ENCODE measurements at places on chromosomes 7 and 10.
A peak's percentile ranks its signal among the peaks of the same experiment; 100 is the strongest.

- no peak for DNase-seq
These were observed 60.9 kb downstream of the TCERG1L start for GRCh38 chr10:131250454-131251145.

GRCh38 chr10:43317422-43317821 is 50.6 kb upstream of the RASGEF1A start:
- no peak for DNase-seq

DNA sequence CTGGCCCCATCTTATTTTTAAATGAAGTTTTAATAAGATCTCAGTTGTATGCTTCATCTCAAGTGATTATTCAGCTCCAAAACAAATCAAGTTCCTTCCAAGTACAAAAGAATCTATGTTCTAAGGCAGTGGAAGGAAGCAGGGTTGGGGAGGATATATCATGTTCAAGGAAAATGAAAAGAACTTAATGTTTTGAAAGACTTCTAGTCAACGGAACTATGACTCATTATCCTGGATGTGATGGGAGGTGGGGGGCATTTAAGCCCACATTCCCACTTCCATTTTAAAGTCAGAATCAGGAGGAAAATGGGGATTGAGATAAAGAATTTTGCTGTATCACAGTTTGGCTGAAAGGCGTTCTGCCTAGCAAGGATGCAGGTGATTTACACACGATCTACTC is 59.4 kb downstream of the FANK1 start:
- DNase-seq, result no peak

DNA sequence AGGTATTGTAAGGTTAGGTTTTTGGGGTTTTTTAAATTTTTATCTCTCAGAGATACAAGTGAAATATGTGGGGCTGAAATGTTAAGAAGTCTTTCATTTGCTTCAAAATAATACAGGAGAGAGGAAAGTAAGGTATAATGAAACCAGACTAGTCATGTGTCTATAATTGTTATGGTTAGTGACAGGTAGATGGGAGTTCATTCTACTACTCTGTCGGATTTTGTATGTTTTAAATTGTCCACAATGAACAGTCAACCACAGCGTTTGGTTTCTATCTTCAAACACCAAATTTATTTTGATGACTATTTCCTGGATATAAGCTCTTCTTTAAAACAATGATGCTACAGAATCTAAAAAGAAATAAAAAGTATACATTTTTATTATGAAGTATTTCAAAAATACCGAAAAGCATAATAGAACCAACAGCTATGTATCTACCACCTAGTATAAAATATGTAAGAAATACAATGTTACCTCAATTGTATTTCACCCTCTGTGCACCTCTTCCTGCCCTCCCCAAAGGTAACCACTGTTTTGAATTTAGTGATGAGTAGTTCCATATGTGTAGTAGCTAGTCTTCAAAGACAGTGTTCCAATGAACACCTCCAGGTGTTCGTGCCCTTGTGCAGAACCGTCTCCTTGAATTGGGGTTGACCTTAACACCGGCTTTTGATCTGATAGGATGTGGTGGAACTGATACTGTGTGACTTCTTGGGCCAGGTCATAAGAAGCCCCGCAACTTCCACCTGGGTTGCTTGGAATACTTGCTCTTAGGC is 74.8 kb upstream of the CDK1 start:
- no peak for DNase-seq

GRCh38 chr7:28606421-28606820 is 194.1 kb downstream of the CREB5 start:
- no peak for DNase-seq

DNA sequence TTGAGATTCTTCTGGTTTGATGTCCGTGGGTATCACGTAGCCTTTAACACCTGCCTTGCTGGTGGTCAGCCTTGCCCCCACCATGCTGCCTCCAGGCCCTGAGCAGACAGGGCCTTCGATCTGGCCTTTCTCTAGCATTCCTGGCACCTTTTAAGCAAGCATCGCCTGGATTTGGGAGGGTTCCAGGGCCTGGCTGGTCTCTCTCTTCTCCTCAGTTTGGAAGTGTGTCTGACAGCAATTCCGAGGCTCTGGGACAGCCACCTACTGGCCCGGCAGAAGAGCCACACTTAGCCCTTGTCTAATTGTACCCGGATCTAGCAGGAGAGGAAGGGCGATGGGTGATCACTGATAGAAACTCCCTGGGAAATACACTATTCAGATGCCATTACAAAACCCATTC is 441.3 kb upstream of the MKI67 start:
- no peak for DNase-seq

DNA sequence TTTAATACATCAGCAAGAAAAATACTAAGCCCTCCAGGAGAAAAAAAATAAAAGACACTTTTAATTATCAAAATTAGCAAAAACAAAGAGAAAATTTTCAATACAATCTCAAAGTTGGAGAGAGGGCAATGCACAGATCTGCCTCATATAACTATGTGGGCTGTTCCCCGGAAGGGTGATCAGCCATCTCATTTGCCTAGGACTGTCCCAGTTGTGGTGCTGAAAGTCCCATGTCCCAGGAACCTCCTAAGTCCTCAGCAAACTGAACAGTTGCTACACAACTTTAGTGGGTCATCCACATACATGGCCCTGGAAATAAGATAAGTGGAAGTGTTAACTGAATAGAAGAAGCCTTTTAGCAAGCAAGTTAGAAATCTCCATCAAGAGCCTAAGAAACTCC is 14.4 kb downstream of the CFAP70 start:
- no peak for DNase-seq

- DNase-seq, result no peak
These were observed 52.4 kb downstream of the SORBS1 start for GRCh38 chr10:95508730-95509129.

DNA sequence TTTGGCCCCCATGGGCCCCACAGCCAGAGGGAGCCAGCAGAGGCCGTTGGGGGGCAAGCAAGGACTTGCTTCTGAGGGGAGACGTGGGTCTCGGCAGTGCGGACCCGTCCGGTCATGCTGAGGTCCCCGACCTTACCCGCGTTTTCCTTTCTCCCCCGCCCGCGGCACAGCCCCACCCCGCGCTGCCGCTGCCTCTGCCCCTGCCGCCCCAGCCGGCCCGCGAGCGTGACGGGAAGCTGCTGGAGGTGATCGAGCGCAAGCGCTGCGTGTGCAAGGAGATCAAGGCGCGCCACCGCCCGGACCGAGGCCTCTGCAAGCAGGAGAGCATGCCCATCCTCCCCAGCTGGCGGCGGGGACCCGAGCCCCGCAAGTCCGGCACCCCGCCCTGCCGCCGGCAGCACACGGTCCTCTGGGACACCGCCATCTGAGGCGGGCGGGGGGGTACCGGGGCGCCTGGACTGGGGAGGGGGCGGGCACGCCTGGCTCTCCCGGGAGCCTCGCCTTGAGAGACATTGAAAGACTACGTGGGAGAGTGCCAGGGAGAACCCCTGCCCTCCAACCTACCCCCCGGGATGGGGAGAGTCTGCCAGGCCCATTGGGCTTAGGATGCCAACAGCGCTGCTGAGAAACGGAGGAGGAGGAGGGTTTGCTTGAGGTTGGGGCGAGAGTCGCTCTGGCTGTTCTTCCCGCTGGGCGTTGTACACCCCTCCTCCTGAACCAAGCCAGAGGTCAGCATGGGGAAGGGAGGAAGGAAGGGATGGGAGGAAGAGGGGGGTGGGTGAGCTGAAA is 9.9 kb downstream of the NYAP1 start:
- peak; percentile 42 for DNase-seq

- peak; percentile 72 for DNase-seq
These were observed 51.8 kb downstream of the ARHGAP12 start for GRCh38 chr10:31876652-31877352.

DNA sequence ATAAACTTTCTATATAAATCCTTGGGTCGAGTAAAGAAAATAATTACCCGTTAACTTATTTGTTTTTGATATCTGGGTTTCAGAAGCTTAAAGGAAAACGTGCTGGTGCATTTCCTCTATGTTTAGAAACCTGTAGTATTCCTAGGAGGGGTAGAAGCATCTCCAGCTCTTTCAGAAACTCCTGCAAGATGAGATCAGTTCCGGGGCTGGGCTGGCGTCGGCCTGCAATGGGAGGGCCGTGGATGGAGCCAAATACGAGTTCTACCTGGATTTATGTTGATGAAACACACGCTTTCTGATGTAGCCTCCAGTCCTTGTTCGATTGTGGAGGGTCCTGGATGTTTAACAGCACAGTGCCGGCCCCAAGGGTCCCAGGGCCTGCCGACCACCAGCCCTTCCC is 35.8 kb upstream of the DIP2C start:
- DNase-seq, result no peak

GRCh38 chr10:99920486-99920885 is 89.3 kb downstream of the DNMBP start:
- no peak for DNase-seq

GRCh38 chr7:82609746-82610145 is 166.2 kb upstream of the CACNA2D1 start:
- no peak for DNase-seq

GRCh38 chr10:118568327-118568848 is 27.1 kb downstream of the PRLHR start:
- DNase-seq, result peak; percentile 62

DNA sequence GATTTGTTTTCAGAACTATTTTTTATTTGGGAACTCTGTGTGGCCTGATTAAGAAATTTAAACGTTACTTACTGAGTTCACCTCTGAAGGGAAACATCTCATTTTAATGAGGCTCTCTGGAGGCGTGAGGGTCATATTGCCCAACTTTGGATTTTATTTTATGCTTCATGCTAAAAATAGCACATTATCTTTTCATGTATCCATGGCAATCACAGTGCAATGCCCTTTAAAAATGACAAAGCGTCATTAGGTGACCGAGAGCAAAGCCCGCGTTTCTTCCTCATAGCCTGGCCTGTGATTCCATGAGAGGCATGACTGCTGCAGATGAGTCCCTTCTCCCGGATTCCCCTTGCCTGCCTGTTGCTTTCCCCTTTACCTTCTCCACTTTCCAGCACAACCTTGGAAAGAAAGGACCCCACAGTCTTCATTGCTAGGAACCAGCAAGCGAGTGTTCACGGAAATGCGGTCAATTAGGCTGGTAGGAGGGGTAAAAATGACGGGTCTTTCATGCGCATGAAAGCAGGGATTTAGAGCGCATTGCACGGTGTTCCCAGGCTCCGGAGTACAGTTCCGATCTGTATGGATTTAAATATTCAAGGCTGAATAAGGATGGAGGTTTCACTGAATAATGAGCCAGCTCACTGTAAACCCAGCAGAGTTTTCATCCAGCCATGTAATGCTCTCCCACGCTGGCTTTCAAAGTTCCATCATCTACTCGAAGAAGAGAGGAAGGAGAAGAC is 98.2 kb upstream of the PITRM1 start:
- DNase-seq, result no peak

- DNase-seq, result no peak
These were observed 5.9 kb downstream of the ADK start for GRCh38 chr10:74156919-74157289.

GRCh38 chr7:14236834-14237233 is 247.4 kb upstream of the ETV1 start:
- DNase-seq, result no peak

DNA sequence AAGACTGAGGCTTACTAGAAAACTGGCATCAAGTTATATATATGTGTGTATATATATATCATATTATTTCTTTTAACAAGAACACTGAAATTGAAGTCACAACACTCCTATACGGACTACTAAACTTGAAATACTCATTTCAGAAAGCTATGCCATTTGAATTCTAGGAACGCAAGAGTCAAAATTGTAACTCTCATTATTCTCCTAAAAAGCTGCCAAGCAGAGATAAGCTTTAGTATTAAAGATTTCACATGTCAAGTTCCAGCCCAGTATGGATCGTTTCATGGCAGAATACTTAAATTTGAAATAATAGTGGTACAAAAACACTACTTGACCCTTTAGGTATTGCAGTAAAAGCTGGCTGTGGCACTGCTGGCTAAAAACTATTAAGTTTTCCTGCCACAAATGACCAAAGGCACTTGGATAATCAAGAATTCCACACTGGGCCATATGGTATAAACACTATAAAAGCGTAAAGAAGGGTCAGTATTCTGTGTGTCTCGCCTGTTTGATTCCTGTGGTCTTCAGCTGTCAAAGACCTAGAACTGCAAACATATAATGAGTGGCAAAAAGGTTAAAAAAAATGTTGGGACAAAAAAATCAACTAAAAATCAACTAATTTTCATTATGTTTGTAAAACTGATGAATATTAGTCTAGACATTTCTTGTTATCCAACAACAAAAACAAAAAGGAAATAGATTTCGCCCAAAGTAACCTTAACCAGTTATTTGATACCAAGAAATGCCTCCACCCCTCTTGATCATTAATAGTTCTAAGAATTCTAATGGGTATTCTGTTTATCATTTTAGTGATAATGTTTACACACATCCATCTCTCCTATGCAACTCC is 2.4 kb downstream of the CCDC71L start:
- no peak for DNase-seq

DNA sequence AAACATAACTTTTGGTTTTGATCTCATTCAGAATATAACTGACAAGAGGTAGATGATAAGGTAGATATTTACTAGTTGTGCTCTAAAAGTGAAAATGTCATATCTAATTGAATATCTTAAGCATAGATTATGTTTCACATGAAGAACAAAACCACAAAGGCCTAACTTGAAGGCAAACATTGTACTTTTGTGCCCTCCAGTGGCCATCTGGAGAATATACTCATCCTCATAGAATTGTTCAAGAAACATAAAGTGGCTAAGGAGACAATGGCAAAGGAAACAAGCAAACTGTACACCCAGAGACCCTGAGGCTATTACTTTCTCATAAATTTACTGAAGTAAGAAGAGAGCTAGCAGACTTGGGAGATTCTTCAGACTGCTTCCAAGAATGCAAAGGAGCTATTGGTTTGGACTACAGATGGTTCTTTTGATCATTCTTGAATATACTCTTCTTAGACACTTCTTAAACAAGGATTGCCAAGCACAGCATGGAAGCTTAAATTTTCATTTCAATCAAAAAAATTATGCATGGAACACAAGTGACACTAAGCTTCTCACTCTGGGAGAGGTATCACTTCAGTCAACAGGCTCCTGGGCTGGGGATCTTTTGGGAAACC is 98.2 kb upstream of the DKK1 start:
- DNase-seq, result peak; percentile 47

DNA sequence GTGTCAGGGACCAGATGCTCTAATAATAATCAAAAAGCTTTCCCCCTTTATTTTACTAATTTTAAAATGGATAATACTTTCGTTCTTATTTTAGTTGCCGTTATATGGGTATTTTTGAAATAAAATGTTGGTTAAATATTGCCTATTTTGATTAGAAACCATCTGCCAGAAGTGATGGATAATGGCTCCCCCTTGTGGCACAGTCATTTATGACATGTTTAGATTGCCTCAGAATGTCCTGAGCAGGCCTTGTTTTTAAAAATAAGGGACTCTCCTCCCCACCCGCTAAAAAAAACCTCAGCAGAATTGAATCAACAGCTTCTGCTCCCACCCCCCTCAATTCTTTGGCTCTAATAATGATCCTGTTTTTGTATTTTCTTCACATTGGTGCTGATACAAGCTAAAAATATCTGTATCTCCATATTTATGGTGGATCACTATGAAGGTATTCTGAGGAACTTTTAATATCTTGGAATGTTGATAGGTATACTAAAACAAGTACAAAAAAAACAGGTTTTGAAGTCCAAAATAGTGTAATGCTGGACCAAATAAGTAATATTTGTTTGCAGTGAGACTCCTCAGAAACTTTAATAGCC is 38.8 kb downstream of the TMEM60 start:
- DNase-seq, result peak; percentile 74

- no peak for DNase-seq
These were observed 64.7 kb upstream of the TNRC18 start for GRCh38 chr7:5488286-5488878.

GRCh38 chr10:119087271-119087882 is 6.8 kb upstream of the EIF3A start:
- DNase-seq, result no peak

- DNase-seq, result peak; percentile 80
These were observed 16.6 kb upstream of the LANCL2 start for GRCh38 chr7:55348502-55348901.
